Stimulated activated CD4-positive, alpha-beta T cell treated with anti-CD3 and anti-CD28 coated beads, Interleukin-15, amount 100 ng/mL, for 48 hours (primary cell): ENCODE measurements at places on chromosomes 2 and 18.

- DNase-seq: no peak
Measured at GRCh38 chr18:42977982-42978637, 137.4 kb downstream of the RIT2 start.

DNA sequence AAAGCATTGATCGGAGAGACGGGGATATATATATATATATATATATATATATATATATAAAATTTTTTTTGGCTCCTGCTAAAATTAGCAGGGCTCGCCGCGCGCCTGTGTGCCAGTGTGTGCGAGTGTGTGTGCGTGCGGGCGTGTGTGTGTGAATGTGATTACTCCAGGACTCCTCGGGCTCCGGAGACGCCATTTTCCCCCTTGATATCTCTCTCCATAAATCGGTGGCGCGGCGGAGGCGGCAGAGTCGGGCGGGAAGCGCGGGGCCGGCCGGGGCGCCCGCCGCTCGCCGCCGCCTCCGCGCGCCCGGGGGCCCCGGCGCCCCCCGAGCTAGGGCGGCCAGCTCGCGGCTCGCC is 795 bp upstream of the SETBP1 start:
- DNase-seq: no peak

- DNase-seq: no peak
Measured at GRCh38 chr2:27155069-27155520, 6.3 kb downstream of the TCF23 start.

DNA sequence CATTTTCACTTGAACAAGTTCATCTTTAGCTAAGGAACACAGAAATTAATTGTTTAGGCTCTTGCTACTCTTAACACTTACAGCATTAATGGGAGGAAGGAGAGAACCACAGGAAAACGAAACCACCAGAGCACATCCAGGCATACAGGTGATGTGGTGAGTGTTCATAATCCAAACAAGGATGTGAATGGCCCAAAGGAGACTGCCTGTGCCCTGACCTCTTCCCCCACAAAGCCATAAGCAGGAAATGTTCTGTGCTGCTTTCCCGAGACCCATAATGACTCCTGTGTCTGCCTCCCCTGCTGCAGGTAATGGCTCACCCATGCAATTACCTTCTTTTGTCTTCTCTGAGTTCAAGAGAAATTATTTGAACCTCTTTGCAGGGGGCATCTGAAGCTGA is 295.9 kb upstream of the LINC00305 start:
- no peak for DNase-seq

- DNase-seq: no peak
Measured at GRCh38 chr18:54250846-54251261, 18.5 kb upstream of the POLI start.

- DNase-seq: no peak
Measured at GRCh38 chr2:140362361-140362760, 1582.2 kb upstream of the NXPH2 start.

DNA sequence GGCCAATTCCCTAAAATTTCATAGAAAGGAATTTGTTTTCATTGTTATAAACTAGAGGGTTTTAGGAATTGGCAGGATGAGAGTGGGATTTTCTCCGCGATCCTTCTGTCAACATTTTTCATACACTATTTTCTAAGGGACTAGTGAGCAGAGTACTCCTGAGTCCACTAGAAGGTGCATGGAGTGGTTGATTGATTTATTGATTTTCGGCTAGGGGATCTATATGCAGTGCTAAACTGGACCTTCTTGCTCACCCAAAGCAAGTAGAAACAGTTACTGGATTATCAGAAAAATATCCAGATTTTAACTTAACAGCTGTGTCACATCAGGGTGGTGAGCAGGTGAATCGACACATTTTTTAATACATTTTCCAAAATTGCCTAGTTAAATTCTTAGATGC is 159.9 kb upstream of the DTNA start:
- no peak for DNase-seq
